ENCODE measurements at places on chromosomes 2 and 18. TPM values are rescaled to one million over a fixed set of nuclear protein-coding genes. Genes with fewer than 3 reads are reported as not detected.

The WNT10A gene
- total RNA-seq: not detected

The PLGLB1 gene
- 1.6 TPM for total RNA-seq

The GAD1 gene
- 10.7 TPM for total RNA-seq

The RBM43 gene
- 1.1 TPM for total RNA-seq

The GKN2 gene
- not detected for total RNA-seq

The EMILIN2 gene
- total RNA-seq: 2.2 TPM

The TUBA4B gene
- not detected for total RNA-seq

The VIL1 gene
- not detected for total RNA-seq

The ANKRD29 gene
- total RNA-seq: 0.81 TPM

The PARD6G gene
- 21.8 TPM for total RNA-seq

The CHRND gene
- total RNA-seq: not detected

The MALL gene
- total RNA-seq: 1.4 TPM

The SPR gene
- total RNA-seq: 4.4 TPM

DNA sequence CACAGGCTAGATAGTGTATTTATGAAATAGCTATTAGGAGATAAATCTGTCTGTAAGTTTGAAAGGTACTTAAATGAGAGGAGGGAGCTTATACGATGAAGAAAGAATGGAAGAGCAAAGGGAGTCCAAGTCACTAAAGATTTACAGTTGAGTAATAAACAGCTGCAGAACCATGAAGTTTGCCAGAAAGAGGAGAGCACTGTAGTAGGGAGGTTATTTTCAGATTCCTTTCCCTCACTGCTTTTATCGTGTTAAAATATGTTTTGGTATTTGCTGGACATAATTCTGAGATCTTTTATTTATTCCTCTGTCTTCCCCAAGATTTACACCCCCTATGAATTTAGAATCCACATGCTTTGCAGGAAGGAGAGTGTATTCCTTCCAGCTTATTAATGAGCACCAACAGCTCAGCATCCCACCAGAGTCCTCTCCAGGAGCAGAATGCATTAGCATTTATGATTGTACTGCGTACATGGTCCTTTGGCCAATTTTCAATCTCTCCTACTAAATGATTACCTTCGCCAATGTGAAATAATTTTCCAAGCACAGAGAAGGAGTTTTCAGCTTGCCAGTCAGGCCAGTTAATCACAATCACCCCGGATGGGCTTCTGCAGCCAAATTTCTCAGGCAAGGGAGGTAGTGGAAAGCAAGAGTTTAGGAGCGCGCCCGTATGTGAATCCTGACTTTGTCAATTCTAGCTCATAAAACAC is 297.0 kb downstream of the NBAS start:
- no peak for DNase-seq

DNA sequence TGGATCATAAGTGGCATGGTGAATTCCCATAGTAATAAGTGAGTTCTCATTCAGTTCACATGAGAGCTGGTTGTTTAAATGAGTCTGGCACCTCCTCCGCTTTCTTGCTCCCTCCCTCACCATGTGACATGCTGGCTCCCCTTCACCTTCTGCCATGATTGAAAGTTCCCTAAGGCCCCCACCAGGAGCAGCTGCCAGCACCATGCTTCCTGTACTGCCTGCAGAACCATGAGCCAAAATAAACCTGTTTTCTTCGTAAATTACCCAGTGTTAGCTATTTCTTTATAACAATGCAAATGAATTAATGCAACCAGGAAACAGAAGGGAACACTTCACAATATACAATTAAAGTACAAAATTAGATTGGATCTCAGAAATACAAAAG is 257.0 kb downstream of the MREG start:
- DNase-seq: no peak

DNA sequence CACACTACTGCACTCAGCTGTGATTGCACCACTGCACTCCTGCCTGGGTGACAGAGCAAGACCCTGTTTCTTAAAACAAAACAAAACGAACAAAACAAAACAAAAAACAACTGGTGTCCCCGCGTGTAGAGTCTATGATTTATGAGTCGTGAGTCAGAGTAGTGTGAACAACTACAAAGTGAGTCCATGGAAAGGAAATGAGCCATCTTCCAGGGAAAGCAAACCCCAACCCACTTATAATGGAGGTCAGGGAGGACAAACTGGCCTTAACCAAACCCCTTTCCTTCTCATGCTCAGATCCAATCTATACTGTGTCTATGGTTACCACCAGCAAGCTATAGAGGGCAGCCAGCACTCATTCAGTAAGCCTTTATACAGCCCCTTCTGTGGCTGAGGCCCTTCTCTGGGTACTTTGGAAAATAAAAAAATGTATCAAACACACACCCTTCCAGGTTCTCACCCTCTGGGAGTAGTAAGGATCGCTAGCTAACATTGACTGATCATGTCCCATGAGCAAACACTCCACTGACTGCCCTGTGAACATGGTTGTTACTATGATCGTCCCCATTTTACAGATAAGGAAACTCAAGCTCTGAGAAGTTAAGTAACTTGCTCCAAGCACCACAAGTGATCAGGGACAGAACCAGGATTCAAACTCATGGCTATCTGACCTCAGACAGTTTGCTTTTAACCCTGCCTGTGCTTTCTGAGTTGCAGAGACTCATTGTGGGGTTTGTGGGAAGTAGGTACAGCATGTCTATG is 24.7 kb upstream of the COLEC12 start:
- no peak for DNase-seq

DNA sequence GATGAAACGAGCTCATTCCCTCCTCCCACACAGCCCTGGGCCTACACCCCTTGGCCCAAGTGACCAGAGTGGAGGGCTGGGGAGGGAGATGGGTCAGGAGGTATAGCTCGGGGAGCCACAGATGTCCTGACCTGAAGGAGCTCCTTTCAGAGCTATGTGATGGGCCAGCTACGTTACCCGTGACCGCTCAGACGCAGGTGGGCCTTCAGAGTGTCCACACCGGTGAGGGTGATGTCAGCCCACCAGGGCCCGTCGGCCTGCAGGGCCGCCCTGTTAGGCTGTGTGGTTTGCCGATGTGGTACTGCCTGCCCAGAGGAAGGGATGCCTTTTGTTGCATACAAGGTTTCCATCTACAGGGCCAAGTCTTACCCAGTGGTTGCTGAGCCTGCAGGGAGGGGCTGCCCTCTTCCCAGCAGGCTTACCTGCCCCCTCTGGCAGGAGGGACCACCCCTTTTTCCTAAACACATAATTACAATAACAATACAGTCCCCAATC is 41.8 kb upstream of the FOSL2 start:
- DNase-seq: no peak

DNA sequence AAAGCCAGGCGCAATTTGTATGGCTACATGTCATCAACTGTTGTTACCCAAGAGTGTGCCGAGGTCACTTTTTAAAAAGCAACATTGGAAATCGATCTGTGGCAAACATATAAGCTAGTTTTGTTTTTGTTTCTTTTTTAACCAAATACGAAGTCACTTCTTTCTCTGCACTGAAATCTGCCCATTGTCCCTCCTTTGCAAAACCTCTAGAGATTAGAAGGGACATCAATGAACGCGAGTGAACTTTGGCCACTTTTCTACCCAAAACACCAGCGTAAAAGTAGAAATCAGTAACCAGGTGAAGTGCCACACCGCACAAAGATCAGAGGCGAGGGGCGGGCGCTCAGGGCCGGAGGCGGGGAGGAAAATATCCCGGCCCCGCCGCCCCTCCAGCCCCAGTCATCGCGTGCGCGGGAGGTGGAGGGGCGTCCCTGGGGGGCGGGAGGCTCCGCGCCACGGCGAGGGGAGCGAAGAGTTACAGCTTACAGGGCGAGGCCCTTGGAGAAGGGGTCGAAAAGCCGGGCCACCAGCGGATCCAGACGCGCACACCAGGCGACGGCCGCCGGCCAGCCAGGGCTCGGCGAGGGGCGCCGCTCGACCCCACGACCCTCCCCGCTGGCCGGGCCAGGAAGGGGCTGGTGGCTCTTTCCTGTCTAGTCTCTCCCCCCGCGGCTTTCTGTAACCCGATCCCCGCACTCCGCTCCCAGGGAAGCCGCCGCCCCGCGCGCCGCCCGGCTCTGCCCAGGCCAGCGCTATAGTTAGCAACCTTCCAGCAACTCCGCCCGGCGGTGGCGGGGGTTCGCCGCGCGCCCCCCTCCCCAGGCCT is 993 bp downstream of the RBMS1 start:
- DNase-seq: peak; percentile 95

DNA sequence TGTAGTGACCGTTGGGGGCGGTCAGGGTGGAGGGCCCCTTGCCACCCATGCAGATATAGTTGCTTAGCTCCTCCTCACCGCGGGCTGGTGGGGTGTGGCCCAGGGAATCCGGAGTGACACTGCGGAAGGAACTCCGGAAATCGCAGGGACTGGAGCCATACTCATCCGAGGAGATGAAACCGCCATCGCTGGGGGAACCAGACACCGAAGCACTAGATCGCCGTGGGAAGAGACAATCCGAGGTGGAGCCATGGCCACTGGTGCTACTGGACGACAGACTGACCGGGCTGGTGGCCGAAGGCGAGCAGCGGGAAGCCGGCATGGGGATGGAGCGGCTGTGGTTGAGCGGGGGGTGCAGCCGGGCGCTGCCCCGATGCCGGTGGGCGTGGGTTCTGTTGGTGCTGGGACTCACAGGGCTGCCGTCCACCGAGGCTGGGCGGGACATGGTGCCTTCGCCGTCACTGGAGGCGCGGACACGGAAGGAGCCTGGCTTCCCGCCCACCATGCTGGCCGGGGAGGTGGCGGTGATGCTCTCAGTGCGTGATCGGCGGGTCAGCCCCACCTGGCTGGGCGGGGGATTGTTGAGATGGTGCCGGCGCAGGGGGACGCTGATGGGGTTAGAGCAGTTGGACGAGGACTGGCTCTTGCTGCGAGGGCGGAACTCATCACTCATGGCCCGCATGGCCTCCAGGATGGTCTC is 2.2 kb downstream of the IRS1 start:
- no peak for DNase-seq

DNA sequence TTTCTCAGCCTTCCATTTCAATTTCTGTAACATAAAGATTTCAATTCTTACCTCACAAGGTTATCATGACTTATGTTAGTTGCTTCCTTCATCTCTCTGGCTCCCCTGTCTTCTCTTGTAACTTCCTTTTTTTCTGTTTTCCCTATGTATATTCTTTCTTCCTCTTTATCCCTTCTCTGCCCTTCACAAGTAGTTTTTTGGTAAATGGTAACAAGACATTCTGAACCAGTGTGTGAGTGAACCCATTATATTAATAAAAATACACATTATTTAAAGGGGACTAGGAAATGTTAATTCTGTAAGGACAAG is 8.4 kb downstream of the ACSL3 start:
- no peak for DNase-seq

GRCh38 chr2:41000906-41001305 is 549.0 kb upstream of the SLC8A1 start:
- no peak for DNase-seq

- no peak for DNase-seq
Measured at GRCh38 chr2:191176801-191177438, 26.1 kb upstream of the STAT4 start.

DNA sequence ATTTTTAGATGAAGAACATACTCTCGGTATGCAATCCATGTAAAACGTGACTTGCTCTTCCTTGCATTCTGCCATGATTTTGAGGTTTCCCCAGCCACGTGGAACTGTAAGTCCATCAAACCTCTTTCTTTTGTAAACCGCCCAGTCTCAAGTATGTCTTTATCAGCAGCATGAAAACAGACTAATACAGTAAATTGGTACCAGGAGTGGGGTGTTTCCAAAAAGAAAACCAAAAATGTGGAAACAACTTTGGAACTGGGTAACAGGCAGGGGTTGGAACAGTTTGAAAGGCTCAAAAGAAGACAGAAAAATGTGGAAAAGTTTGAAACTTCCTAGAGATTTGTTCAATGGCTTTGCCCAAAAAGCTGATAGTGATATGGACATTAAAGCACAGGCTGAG is 1957.9 kb downstream of the SUCLG1 start:
- no peak for DNase-seq

DNA sequence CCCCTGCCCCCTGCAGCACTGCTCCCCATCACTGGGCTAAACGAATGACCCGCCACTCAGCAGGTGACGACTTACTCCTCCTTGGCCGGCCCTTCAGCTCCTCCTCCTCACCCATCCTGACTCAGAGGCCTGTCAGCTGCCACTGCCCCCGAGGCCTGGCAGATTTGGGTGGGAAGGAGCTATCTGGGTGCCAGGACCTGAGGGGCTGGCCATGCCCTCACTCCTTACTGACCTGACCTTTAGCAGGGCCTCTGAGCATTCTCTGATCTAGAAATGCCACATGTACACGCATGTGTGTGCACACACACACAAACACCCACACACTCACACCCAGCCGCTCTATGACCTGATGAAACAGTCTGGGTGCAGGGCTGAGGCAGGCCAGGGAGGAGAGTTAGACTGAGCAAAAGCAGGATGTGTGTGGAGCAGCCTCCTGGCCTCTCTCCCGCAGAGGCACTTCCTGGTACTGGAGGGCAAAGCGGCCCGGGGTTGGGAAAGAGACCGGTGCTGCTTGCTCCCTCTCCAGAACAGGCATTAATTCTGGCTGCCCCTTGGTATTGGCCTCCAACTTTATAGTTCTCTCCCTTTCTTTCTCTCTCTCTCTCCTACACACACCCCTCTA is 68.0 kb downstream of the ZFP36L2 start:
- DNase-seq: no peak

DNA sequence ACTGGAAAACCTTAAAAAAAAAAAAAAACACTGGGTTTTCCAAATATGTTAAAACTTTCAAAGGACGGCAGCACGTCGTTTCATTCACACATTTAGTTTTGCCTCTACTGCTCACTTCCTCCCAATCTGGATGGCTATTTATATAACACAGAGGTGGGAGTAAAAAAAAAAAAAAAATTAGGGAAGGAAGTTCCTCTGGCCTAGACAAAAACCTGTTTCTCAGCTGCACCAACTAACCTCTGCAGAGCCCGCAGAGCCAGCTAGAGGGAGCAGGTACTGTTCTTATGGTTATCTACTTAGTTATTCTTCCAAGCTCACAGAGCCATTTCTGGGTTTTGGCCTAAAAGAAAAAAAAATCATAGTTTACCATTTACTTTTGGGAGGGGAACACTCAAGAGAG is 28.1 kb downstream of the SLC1A4 start:
- DNase-seq: peak; percentile 26

DNA sequence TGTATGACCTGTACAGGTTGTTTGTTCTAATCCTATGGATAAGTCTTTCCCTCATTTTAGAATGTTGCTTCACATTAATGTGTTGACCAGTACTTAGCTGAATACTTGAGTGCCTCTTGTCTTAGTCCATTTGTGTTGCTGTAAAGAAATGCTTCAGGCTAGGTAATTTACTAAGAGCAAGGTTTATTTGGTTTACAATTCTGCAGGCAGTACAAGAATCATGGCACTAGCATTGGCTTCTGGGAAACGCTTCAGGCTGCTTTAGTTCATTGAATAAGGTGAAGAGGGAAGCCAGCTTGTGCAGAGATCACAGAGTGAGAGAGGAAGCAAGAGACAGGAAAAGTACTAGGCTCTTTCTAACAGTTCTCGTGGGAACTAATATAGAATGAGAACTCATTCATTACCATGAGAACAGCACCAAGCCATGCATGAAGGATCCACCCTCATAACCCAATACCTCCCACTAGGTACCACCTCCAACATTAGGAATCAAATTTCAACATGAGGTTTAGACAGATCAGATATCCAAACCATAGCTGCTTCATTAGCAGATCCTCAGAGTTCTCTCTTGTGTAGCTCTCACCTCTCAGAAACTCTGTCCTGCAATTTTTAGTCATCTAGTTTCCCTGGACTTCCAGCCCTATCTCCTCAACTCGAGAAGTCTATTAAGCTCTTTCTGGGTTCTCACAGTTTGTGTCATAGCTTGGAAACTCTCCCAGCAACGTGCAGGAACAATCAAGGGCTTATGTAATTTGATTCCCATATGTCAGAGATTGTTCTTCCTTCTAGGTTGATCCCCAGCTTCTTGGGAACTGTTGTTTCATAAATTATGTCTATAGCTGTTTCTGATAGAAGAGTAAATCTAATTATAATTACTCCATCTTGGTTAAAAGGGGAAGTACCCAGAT is 2082.3 kb upstream of the CELF4 start:
- no peak for DNase-seq

All from neural progenitor cell (in vitro differentiated cells).